ENCODE measurements at places on chromosomes 6 and 20. TPM values are rescaled to one million over a fixed set of nuclear protein-coding genes. Genes with fewer than 3 reads are reported as not detected.

GRCh38 chr20:38877483-38877882 is 48.7 kb upstream of the FAM83D start:
- DNase-seq: no peak

DNA sequence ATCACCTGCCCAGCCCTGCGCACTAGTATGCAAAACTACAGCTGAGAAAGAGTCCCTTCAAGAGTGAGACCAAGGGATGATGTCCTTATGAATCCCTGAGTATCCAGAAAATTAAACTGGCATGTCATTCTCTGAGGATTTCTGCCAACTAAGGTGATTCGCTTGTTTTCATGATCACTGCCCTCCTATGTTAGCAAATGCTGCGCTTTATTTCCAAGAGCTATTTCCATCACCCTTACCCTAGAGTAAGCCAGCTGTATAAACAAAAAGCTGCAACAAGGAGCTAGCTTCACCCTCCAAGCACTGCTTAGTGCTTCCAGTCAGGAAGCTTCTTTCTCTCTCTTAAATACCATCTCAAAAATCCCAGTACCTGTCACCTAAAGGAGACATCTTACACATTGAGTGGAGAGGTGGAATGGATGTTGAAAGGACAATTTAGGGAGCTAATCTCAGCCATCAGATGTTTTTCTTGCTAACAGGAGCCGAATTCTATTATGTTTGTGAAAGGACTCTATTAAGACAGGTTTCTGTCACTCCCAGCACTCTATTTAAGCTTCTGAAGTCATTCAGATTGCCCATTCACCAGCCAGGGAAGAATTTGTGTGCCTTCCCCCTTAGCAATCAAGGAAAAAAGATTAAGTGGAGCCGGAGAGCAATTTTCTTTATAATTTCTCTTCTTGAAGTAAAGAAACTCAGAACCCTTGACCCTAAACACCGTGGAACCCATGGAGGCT is 322.2 kb downstream of the NRN1 start:
- DNase-seq: no peak

Gene HSPA1L
- total RNA-seq: 3.8 TPM

GRCh38 chr6:151018046-151018445 is 152.5 kb downstream of the MTHFD1L start:
- DNase-seq: no peak

Gene IL20RA
- total RNA-seq: not detected

Gene PAK5
- not detected for total RNA-seq

GRCh38 chr6:138293428-138294395 is 75.4 kb upstream of the PBOV1 start:
- DNase-seq: no peak
